A549 (cell line): ENCODE measurements at places on chromosomes 5 and 9. TPM values are rescaled to one million over a fixed set of nuclear protein-coding genes. Genes with fewer than 3 reads are reported as not detected.

Gene CBY3
- not detected in 3 replicates for polyA plus RNA-seq

GRCh38 chr9:92769990-92770359, 5.3 kb upstream of the BICD2 start:
- DNase-seq: no peak

- DNase-seq: no peak
These were observed 253.6 kb upstream of the VLDLR start for GRCh38 chr9:2367970-2368369.

- DNase-seq: no peak
These were observed 65.7 kb upstream of the C6 start for GRCh38 chr5:41279040-41279439.

Gene NUTM2G
- not detected in 3 replicates for polyA plus RNA-seq
